Fibroblast of gingiva (primary cell): ENCODE measurements at places on chromosomes 1 and 21.

- peak; percentile 79 for DNase-seq
Observed at GRCh38 chr1:24558902-24559791, 3.3 kb downstream of the NCMAP start.

GRCh38 chr1:150168960-150169601 is 19.4 kb downstream of the PLEKHO1 start:
- DNase-seq: peak; percentile 26

DNA sequence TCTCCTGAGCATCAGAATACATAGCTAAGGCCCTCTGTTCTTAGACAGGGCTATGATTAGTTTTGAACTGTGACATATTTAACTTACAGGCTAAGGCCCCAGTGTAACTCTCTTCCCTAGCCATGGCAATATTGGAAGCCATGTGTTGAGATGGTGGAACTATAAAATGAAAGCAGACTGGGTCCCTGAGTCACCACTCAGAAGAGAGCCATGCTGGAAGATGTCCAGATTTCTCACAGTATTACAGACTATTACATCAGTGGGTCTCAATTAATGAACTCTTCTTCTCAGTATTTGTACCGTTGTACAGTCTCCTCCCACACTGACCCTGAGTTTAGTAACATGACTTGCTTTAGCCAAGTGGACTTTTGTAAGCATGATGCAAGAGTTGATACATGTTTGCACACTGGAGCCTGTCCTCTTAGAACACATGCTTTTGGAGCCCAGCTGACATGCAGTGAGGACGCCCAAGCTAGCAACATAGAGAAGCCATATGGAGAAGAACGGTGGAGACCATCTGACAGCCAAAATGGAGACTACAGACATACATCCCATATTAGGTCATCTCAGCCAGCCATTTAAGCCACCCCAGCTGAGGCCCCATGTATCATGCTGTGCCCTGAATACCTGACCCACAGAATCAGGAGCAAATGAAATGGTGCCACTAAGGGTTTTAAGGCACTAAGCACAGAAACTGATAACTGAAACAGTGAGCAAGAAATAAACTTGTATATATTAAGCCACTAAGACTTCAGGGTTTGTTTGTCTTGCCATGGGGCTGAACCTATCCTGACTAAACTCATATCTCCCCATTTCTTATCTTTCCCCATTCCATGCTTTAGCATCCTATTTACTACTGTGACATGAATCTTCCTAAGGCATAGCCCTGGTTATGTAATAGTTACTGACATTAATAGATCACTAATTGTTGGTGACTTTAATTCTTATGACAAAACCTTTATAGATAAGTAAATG is 24.4 kb downstream of the TBX15 start:
- DNase-seq: peak; percentile 48

- no peak for DNase-seq
Observed at GRCh38 chr21:33977017-33977720, 61.6 kb upstream of the ATP5PO start.

- no peak for DNase-seq
Observed at GRCh38 chr1:19360843-19361610, 48.9 kb downstream of the SLC66A1 start.
